Diencephalon (tissue), 1 donor: ENCODE measurements at places on chromosomes 16 and 17. TPM values are rescaled to one million over a fixed set of nuclear protein-coding genes. Genes with fewer than 3 reads are reported as not detected.

Gene CCL7
- total RNA-seq = not detected

Gene RPL19
- total RNA-seq = 741 TPM

Gene PKMYT1
- 2.3 TPM for total RNA-seq

Gene TK1
- 5.5 TPM for total RNA-seq

Gene GRAPL
- total RNA-seq = 0.92 TPM

Gene CA5A
- total RNA-seq = not detected

Gene HOXB3
- not detected for total RNA-seq
